Osteocyte (in vitro differentiated cells): ENCODE measurements at places on chromosomes 2 and 18.

DNA sequence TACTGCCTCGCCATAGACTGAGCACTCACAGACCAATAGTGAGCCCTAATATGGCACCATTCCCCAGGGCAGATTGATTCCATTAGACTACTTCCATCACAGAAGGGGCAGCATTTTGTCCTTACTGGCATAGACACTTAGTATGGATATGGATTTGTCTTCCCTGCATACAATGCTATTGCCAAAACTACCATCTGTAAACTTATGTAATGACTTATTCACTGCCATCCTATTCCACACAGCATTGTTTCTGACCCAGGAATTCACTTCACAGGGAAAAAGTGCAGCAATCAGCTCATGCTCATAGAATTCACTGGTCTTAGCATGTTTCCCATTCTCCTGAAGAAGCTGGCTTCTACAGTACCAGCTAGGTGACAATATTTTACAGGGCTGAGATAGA is 179.0 kb downstream of the PPP1R1C start:
- DNase-seq = no peak

DNA sequence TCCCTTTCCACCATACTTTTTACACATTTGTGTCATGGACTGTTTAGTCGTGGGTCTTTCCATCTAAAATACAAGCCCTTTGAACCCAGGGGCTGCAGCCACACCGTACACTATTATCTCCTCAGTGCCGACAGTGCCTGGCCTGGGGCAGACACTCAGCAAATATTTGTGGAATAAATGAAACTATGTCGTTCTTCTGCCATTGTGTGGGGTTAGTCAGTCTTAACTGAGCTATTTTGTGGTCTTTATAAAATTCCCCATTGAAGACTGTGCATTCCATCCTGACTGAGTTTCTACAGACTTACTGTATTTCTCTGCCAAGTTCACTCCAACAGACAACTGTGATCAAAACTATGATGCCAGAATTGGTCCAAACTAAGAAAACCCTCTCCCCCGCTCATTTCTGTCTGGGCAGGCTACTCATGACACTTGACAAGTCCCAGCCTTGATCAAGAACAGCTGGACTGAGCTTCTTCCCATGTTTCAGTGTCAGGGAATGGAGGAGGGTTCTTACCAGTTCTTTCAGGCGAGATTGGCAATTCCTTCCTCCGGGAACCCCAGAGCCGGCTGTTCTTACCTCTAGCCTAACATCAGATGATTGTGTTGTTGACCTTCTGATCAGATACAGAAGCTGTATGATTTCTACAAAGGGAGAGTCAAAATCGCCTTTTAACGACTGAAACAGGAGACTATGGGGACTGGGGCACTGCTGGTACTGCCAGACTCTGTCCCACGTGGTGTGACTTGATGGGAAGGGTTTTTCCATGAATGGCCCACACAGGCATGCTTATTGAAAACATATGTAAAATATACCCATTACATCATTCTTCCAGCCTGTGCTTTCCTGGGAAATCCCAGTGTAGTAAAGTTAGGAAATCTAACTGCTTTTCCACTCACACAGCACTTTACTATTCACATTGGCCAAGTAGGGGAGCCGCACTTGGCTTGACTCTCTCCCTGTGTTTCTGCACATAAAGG is 77.4 kb upstream of the NPAS2 start:
- DNase-seq = no peak

GRCh38 chr2:24908461-24908901 is 11.6 kb downstream of the ADCY3 start:
- DNase-seq = no peak

DNA sequence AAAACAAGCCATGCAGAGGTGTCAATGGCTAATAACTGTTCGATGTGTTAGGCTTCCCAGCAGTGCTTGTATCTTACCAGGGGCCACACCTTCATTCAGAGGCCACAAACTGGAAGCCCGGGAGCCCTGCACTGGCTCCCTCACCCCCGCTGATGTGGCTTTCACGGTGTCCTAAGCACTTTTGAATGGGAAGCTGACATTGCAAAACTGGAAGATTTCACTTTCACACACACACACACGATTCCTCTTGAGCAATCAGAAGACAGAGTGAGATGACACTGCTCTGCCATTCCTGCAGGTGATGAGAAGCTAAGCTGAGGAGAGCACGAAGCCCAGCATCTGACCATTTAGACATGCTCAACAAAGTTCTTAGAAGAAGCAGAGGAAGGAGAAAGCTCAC is 8.6 kb upstream of the ZNF407 start:
- no peak for DNase-seq

- peak; percentile 84 for DNase-seq
Measured at GRCh38 chr2:54557601-54558187, 101.6 kb downstream of the SPTBN1 start.

- no peak for DNase-seq
Measured at GRCh38 chr18:25814841-25815458, 275.5 kb downstream of the SS18 start.

DNA sequence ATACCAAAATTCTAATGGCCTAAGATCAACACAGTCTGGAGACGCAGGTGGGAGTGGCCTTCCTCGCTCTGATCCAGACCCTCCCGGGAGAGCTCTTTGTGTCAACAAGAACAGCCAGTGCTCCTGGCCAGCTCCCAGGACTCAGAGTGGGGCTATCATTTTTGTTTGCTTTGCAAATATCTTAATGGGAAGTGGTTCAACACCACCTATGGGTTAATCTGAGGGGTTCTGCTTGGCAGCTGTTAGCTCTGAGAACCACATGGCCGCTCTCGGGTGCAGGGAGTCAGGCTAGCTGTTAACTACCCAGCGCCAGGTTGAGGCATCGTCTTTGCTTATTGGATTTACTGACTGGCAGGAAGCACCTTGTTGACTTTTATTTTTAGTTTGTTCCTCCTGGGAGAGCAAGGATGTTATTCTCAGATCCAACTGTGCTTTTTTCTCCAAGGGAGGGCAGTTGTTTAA is 184.8 kb upstream of the SP5 start:
- peak; percentile 85 for DNase-seq
